ENCODE measurements at places on chromosomes 6 and 20.

DNA sequence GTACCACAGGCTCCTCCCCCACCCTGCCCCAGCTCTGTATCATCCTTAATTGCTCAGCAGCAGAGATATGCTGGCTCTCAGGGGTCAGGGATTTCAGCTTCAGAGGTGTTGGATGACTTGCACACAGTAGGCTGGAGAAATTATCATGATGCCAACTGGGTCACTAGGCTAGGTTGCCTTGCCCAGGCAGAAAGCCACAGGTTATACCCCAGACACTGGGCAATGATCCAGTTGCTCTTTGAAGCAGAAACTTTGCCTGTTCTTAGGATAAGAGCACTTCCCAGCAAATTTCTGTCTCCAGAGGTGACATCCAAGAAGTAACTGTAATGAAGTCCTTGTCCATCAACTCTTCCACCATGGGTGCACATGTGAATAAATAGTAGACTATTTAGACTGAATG, 38.3 kb upstream of the SCML4 start:
- no peak for DNase-seq

DNA sequence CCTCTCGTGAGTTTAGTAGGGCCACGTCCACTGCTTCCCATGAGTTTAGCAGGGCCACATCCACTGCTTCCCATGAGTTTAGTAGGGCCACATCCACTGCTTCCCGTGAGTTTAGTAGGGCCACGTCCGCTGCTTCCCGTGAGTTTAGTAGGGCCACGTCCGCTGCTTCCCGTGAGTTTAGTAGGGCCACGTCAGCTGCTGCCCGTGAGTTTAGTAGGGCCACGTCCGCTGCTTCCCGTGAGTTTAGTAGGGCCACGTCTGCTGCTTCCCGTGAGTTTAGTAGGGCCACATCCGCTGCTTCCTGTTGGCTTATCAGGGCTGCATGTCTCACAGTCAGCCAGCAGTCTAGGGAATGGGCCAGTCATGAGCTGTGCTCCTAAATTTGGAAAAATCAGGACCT, 113.7 kb upstream of the QKI start:
- no peak for DNase-seq

GRCh38 chr6:97102145-97102790, 177.7 kb downstream of the KLHL32 start:
- DNase-seq: no peak

- DNase-seq: no peak
Measured at GRCh38 chr6:34338811-34339210, 53.7 kb downstream of the NUDT3 start.

DNA sequence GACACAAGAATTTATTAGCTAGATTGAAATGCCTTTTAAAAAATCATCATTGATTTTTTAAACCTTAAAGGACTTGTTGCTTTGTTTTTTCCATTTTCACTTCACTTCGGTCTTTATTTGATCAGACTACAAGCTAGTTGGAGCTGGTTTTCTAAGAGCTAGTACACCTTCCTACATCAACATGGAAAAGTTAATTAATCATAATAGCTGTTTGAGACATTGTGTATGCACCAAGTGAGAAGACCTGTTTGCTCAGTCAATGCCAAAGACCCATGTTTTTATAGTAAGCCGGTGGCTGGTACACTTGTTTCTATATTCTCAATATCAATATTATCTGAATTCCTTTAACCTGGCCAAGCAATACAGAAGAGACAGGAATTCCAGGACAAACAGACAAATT, 310.2 kb upstream of the SGK1 start:
- DNase-seq: no peak

GRCh38 chr20:20353576-20353975, 14.3 kb upstream of the INSM1 start:
- DNase-seq: no peak

DNA sequence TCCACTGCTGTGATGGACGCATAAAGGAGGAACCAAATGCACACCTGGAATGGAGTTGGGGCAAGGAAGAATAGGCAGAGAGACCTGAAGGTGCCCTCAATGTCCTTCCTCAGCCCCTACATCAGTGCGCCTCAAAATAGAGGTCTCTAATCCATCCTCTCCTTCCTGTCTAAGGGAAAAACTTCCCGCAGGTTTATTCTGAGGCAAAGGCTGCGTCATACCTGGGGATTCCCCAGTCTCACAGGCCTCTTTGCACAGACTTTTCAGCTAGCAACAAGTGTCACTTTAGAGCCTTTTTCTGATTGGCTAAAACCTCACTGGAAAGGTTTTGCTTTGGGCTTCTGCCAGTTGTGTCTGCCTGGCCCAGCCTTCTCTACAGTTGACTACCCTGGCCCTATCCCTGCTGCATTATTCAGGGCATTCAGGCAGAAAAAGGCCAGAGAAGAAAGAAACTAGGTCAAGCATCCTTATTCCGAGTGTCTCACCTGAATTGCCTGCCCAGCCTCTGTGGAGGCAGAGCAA, 1.8 kb upstream of the HLA-DQB1 start:
- DNase-seq: no peak

DNA sequence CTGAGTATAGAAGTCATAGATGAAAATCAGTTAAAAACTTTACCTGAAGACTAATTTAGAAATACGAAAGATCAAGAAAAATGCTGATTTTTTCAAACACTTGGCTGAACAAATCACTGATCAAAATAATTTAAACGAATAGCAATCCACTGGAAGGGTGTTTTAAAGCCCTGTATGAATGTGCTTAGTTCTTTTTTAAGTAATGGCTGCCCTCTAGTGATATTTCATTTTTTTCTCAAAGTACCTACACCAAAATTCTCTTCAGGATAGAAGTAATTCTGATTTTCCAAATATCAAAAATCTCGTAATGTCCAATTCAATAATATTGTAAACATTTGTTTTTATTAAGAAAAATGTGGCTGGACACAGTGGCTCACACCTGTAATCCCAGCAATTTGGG, 32.5 kb downstream of the AKAP7 start:
- DNase-seq: no peak

GRCh38 chr6:51322505-51322904, 503.8 kb downstream of the TFAP2B start:
- DNase-seq: no peak

- no peak for DNase-seq
Measured at GRCh38 chr20:33113387-33113908, 34.0 kb downstream of the BPIFB4 start.

GRCh38 chr6:87572021-87572420, 17.8 kb downstream of the RARS2 start:
- no peak for DNase-seq

DNA sequence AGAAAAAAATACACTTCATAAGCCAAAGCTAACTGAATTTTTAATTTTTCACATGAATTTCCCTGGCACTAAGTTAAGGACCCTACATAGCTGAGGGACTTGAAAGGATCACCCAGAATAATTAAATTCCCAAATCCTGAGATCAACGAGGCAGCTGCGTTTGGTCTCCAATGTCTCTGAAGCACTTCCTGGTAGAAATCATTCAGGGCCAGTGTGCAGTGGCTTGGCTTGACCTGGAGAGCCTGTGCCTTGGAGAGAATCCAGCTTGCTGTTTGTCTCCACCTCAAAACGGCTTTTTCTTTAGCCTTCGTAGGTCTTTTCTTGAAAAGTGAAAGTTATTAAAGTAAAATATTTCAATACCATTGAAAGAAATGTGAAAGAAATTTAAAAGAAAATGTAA, 92.4 kb downstream of the SMOC2 start:
- no peak for DNase-seq

DNA sequence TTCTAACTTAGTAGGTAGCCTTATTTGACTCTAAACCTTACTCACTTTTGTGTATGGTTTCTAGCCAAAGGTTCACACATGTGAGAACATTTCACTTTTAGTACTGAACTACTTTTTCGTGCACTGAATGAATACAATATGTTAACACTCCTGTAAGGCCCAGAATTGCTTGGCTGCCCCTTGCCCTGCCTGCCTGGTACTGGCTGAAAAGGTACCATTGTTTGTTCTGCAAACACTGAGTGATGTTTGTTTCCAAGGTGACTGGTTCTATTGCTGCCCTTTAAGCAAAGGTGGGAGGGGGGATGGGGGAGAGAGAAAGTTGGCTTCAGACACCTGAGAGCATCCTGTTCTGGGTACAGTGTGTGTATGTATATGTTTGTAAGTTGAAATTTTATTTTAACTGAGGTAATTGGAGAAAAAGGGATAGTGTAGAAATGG, 31.2 kb downstream of the RREB1 start:
- DNase-seq: peak; percentile 57

DNA sequence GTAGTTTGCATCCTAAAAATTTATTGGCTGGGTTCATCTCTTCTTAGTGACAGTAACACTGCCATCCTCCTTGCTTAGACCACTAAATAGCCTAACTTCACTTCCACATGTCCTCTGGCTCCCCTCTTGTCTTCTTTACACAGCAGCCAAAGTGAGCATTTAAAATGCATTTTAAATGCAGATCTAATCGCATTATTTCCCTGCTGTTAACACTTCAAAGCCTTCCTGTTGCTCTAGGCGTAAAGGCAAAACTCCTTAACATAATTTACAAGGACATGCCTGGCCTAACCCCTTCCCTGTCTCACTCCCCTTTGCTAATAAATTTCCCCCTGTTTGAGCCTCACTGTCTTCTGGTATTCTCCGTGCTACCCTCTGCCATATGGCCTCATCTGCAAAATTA, 26.5 kb downstream of the NKAIN2 start:
- DNase-seq: no peak

DNA sequence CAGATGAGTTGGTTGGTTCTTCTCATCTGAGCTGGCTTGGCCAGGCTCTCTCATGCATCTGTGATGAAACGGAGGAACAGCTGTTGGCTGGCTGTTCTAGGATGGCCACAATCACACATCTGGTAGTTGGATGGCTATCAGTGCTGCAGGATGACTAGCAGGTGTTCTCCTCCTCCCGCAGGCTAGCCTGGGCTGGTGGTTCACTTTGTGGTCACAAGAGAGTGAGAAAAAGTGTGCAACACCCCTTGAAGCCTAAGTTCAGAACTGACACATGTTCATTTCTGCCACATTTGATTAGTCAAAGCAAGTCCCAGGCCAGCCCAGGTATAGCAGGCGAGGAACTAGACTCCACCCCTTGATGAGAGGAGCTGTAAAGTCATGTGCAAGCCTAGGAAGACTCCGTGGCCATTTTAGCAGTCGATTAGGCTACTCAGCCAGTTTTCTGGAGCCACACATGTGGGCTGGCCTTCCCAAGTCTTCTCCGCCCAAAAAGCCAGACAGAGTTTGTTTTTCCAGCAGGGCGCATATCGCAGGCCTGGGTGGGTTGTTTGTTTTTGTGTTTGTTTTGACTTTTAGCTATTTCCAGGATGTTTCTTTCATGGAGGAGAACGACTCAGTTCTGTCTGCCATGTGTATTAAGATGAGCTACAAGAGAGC, 120.8 kb downstream of the ISM1 start:
- DNase-seq: no peak

- no peak for DNase-seq
Measured at GRCh38 chr20:21516861-21517565, 3.1 kb upstream of the NKX2-2 start.

DNA sequence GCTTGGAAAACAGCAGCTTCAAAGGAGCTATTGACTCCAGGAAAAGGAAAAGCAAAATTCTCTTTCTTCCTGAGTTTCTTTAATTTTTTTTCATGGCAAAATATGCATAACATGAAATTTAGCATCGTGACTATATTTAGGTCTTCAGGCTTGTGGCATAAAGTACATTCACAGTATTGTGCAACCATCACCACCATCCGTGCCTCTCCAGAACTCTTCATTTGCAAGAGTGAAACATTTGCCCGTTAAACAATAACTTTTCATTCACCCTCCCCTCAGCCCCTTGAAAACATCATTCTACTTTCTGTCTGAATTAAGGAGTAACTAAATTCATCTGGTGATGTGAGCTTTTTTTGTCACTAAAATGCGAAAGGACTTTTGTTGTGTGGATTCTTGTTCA, 251.7 kb downstream of the PHACTR1 start:
- no peak for DNase-seq

DNA sequence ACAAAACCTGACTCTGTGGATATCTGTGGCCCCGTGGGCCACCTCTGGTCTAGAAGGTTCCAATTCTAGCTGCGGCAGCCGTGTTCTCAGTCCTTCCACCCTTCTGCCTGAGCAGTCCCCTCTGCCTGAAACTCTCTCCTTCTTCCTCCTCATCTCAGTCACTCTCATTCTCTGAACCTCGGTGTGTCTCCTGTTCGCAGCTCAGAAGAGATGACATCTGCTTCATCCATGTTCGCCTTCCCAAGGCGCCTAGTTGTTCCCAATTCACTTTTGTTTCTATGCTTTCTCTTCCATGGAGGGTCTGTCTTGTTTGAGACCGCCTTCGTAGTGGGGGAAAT, 95.5 kb downstream of the CEBPB start:
- DNase-seq: no peak

GRCh38 chr6:9361749-9362148, 926.4 kb upstream of the SLC35B3 start:
- DNase-seq: no peak

DNA sequence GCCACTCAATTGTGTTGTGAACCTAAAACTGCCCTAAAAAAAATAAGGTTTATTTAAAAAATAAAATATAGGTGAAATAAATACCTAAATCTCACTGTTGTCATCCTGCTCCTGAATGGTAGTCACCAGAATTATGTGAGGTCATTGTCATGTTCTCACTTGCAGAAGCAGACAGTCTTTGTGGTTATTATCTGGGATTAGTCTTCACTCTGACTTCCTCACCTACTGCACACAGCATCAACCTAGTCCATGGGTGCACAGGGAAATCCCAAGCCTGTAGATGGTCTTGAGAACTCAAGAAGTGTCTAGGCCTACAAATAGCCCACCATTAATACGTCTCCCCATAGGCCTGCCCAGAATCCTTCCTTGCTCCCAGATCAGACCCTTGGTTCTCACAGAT, 97.0 kb downstream of the FOXF2 start:
- no peak for DNase-seq

DNA sequence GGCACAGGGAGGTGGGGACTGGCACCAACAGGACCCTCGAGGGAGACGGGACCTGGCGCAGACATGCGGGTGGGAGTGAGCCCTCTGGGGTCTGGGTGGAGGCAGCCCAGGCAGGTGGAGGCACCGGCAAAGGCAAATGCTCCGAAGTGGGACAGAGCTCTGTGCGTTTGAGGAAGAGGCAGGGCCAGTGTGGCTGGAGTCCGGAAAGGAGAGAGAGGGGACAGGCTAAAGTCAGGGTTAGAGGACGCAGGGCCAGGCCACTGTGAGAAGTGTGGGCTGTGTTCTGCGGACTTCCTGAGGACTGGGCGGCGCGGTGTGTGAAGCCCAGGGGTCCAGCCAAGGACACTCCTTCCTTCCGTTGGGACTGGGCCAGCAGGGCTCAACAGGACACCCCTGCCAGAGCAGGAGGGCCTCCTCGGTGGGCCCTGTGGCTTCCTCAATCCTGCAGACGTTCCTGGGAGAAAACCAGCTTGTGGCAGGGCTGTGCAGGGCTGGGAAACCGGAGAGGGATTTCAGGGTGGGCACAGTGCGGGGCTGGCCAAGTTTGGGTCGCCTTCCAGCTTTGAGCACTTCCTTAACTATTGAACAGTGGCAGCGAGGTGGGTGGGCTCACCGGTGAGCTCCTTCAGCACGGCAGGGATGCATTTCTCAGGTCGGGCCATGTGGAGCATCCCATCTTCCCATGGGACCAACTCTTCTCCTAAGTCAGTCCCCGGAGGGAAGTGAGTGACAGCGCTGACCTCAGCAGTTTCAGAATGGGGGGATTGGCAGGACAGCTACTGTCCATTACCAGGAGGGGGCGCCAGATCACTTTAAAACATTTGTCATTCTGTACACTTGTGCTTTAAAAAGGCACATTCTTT, 22.5 kb downstream of the MOCS3 start:
- DNase-seq: peak; percentile 84

- DNase-seq: peak; percentile 97
Measured at GRCh38 chr20:49915380-49916145, at the start of gene SPATA2. Gene SPATA2 (minus strand): TSS chr20:49915529. CDS start chr20:49908490, 7,039 bp downstream.

Data from erythroblast (primary cell).